Cortex of kidney (tissue), 1 donor: ENCODE measurements at places on chromosomes 13 and 19.

GRCh38 chr19:57671124-57671895 lies 2.6 kb downstream of the ZSCAN4 start:
- no peak for DNase-seq

GRCh38 chr13:96898646-96899254 lies 95.5 kb downstream of the OXGR1 start:
- DNase-seq: no peak

DNA sequence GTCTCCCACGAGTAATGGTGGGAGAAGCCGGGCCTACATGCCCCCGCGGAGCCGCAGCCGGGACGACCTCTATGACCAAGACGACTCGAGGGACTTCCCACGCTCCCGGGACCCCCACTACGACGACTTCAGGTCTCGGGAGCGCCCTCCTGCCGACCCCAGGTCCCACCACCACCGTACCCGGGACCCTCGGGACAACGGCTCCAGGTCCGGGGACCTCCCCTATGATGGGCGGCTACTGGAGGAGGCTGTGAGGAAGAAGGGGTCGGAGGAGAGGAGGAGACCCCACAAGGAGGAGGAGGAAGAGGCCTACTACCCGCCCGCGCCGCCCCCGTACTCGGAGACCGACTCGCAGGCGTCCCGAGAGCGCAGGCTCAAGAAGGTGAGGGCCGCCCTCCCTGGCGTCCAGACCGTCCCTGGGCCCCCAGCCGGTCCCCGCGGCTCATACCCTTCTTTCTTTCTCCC lies 1.4 kb upstream of the USF2 start:
- no peak for DNase-seq

DNA sequence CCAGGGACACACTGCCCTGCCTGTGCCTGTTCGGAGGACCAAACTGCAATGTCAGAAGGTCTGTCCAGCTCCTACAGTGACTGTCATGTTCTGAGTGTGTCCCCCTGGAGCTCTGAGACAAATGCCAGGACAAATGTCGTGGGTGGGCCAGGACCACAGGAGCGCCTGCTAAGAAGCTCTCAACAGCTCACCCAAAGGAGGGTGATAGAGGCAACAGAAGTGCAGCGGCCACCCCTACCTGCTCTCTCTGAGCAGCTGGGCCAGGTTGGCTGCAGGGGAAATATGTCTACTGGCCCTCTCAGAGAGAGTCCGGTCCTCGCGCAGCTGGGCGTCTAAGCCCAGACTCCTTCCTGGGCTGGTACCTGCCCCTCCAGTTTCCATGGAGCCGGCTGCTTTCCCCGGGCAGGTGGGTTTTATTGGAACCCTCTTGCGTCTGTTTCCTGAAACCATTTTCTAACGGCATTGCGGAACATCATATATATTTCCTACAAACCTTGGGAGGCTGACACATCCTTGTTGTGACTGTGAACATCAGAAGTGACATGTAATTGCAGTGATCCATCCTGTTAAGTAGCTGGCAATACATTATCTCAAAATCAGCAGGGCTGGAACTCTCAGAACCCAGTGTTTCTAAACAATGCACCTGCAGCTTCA lies 78.1 kb downstream of the CHST8 start:
- no peak for DNase-seq

DNA sequence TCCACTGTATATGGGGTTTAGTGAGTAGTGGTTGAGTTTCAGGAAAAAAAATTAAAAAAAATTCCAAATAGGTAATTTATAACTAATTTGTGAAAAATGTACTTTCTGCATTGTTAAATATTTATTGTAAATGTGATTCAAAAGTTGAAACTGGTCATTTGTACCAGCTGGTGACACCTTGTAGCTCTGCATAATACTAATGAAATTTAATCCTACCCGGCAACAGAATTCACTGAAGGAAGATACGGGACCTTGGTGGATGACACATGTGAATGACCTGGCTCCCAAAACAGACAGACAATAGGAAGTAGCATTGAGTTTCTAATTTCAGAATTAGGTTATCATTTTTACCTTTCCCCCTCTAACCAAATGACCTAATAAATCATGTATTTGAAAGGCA lies 73.8 kb downstream of the SLITRK6 start:
- DNase-seq: no peak

DNA sequence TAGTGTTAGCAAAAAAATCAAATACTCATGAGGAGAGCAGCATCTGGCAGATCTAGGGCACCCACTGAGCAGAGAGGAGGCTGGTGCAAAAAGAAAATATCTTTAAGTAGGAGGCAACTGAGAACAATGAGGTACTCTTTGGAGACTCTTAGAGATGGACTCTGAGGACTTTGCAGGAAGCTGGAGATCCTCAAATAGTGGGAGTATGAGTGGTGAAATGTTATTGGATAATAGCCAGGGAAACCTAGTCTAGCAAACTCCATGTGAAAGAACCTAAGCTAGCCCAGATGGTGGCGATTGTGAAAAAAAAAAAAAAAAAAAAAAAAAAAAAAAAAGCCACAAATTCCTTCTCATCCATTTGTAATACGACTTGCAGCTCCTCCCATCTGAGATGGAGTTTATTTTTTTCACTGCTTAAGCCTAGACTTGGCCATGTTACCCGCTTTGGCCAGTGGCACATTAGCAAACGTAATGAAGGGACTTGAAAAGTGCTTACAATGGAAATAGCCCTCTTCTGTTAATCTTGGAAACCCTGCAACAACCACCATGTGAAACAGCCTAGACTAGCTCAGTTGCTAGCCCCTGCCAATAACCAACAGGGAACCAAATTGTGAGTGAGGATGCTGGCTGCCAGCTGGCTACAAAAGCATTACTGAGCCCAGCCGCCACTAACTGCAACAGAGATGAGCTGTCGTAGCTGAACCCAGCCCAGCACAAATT lies 476.2 kb downstream of the KLF12 start:
- DNase-seq: no peak

DNA sequence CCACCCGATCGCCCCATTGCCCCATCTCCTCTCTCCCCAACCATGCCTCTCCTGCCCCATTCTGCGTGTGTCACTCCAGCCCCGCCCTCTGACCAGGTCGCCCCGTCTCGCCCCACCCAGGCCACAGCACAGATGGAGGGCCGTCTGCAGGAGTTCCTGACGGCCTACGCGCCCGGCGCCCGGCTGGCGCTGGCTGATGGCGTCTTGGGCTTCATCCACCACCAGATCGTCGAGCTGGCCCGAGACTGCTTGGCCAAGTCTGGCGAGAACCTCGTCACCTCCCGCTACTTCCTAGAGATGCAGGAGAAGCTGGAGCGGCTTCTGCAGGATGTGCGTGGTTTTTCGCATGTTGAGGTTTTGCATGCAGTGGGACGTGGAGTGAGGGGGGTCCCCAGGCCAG lies 26.2 kb downstream of the MAST3 start:
- DNase-seq: no peak

GRCh38 chr19:46515879-46516350 lies 20.2 kb upstream of the PNMA8B start:
- no peak for DNase-seq

- DNase-seq: no peak
These were observed 13.1 kb downstream of the AP2A1 start for GRCh38 chr19:49779731-49780555.

- DNase-seq: no peak
These were observed 533.7 kb downstream of the LIG4 start for GRCh38 chr13:107681600-107681999.

DNA sequence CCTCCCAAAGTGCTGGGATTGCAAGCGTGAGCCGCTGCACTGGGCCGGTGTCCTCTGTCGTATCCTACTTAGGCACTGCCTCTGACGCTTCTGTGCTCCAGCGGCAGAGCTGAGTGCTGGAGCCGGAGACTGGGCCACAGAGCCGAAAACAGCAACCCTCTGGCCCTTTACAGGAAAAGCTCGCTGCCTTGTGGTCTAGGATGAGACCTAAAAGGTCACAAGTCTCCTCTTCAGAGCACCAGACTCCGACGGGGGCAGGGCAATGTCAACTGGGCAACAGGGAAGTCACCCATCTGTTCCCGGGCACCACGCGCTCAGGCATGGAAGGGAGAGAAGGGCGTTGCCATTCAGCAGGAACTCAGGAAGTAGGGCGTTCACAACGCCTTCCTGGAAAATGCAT lies 91.7 kb downstream of the GADD45B start:
- DNase-seq: no peak

DNA sequence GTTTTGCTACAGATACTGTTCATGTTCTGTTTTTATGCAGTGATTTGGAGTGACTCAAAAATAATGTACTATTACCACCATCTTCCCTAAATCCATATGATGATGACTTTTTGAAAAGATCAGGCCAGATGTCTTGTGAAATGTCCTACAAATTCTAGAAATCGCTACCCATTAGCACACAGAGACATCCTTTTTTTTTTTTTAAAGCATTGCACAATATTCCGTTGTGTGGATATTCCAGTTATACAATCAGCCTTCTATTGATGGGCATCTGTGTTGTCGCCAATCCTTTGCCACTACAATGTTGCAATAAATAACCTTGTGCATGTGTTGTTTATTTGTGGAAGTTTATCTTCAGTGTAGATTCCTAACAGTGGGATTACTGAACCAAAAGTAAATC lies 24.5 kb downstream of the ZDHHC20 start:
- DNase-seq: no peak

- no peak for DNase-seq
These were observed 55.4 kb downstream of the FOXO1 start for GRCh38 chr13:40611004-40611403.

GRCh38 chr13:98484289-98485219 lies 92.4 kb downstream of the STK24 start:
- no peak for DNase-seq

DNA sequence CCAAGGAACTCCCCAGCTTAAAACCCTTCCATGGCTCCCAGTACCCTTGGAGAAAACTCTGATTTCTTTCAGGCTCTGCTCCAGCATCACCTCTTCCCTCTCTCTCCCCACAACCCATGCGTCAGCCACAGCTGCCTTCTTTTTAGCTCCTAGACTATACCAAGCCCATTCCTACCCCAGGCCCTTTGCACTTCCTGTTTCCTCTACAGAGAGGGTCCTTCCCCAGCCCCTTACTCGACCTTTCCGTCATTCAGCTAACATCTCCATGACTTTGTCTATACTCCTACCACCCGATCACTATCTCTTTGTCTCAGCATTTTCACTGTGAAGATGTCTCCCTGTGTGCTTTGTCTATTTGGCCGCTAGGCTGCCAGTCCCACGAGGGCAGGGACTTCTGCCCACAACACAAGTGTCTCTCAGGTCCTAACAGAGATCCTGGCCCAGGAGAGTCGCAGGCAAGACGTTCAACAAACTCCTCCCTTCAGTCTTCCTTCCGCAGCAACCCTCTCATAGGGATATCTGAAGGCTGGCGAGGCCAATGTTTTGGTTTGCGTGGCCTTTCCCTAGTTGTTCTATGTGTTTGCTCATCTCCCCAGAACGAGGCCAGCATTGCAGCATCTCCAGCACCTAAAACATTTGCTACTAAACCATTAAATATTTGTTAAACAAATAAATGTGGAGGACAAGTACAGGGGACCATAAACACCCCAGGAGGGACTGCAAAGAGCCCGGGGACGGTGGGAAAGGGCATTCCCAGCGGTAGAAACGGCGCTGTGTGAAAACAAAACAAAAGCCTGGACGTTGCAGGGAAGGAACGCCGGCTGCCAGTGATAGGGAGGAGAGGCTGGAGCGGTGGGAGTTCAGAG lies 816 bp downstream of the CCNP start:
- no peak for DNase-seq

- no peak for DNase-seq
These were observed 254.1 kb downstream of the MZT1 start for GRCh38 chr13:72473321-72473720.

- DNase-seq: no peak
These were observed 59.0 kb upstream of the FLT1 start for GRCh38 chr13:28553971-28554370.

DNA sequence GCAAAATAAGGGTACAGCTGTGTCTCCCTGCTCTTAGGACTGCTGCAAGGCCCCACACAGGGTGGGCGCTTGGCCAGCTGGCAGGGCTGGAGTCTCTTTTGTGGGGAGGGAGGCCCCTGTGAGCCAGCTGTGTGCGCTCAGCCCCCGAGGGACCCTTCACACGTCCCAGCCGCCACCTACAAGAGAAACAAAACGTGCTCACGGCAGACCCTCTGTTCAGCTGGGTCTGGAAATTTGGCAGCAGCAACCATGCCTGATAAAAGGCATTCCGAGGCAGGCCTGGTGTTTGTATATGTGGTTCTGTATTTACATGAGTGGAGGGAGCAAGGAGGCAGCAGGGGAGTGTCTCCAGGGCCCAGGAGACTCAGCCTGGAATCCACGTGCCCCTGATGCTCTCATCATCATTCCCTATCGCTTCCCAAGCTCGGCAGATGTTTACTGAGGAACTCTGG lies 49.7 kb downstream of the CRTC1 start:
- DNase-seq: no peak

GRCh38 chr13:60945396-60945795 lies 470.3 kb downstream of the PCDH20 start:
- no peak for DNase-seq

GRCh38 chr19:54329476-54330165 lies 9.3 kb downstream of the LILRA4 start:
- DNase-seq: no peak

GRCh38 chr13:51148223-51148951 lies 37.3 kb upstream of the C13orf42 start:
- DNase-seq: no peak

DNA sequence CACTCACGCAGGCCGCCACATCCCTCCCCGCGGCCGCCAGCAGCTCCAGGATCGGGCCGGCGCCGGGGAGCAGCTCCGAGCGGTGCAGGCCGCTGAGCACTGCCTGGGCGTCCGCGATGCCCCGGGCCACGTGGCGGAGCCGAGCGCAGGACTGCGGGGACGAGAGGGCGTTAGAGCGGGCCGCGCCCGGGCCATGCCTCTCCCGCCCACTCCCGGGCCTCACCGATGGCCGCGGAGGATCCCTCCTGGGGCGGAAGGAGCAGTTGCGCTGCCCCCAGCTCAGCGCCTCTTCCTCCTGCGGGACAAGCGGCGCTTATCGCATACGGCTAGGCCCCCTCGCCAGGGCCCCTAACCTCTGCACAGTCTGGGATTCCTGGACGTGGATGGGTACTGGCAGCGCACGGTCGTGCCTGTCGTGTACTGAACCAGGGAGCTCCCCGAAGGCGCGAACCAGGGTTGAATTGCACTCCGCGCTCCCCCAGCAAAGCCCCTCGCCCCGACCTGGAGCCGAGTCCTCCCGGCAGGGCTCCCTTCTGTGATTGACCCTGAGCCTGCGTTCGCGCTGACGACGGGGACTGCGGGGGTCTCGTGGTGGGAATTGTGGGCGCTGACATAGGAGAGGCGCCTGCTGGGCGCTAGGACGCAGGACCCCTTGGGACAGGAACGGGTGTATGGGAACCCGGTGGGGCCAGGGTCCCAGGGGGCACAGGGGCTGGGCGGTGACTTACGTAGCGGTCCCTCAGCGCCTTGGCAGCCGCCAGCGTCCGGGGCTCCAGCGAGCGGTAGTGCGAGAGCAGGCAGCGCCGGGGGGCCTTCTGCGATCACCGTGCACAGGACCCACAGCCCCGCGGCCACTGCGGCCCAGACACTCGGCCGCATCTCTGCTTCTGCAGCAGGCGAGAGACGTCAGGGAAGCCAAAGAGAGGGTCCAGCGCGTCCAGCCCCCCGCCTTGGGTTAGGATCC lies 673 bp downstream of the IFNL4 start:
- DNase-seq: no peak
